ENCODE measurements at places on chromosomes 1 and 21.
A peak's percentile ranks its signal among the peaks of the same experiment; 100 is the strongest.

GRCh38 chr21:15840406-15840805 lies 110.6 kb downstream of the USP25 start:
- no peak for DNase-seq

DNA sequence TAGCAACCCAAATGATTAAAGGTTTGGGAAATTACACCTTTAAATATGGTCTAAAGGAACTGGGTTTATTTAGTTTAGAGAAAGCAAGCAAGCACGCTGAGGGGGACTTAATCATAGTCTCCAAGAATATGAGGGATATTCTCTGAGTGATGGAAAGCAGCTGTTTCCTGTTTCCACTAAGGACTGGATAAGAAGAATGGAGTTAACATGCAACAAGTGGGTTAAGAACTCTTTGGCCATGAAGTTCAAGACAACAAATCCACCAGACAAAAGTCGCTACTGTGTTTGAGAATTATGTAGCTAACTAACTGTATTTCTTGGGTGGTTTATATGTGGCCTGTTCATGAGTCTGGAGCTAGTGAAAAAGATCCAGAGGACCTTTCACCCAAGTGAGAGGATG lies 85.7 kb downstream of the TGFB2 start:
- no peak for DNase-seq

DNA sequence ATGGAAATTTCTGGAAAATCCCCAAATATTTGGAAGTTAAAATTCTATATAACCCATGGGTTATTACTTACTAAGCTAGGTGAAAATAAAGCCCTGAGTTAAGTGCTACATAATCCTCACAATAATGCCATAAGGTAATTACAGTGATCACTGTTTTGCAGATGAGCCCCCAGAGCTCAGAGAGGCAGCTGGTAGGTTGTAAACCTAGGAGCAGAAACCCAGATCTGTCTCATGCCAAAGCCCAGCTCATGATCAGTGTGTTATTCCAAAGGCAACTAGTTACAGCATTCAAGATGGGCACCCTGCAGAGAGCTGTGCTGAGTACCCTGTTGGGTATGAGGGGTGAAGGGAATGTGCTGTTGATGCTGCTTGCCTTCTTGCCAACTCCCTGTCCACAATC lies 10.8 kb upstream of the MYOG start:
- no peak for DNase-seq

DNA sequence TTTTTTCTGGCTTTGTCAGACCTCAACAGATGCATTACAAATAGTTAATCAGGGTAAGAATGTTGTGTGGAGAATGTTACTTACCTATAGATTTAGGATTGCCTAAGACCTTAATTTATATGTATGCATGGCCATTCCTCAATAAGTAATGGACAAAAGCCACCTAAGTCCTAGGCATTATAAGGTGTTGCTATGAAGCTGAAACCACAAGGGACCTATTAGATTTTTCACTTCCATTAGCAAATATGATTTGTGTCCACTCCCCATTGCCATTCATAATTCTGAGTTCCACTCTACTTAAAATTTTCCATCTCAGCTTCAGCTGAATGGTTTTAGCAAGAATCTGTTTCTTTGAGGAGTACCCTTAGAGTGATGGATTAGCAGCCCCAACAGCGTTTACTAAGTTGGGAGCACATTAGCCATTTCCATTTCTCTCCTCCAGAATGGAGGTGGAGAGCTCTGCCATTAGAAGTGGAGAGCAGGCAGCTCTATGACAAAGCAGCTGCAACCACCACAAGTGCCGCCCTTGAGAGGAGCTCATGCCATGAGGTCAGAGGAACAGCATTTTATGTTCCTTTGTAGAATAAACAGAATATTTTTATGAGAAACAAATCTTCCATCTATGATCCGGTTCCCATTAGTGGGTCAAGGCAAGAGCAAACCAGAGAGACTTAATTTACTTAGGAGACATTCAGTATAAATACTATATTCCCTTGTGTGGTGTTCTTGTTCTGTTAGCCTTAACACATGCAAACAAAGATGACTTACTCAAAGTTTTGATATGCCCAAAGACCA lies 28.9 kb upstream of the C1orf87 start:
- DNase-seq: no peak

DNA sequence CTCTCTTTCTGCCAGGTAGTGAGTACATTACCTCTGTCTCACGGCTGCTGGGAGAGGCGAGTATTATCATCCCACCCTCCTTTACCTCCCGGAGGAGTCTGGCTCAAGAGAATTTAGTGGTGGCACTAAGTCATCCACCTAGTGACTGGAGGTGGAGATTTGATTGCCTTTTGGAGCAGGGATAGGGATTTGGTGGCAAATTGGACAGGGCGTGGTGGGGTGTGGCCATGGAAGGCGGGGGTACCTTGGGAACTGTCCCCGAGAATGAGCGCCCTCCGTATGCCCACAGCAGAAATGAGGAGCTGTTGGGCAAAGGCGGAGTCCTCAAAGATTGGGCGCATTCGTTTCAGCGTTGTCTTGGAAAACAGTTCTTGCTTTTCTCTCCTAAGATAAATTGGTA lies 32.1 kb upstream of the HMGN1 start:
- no peak for DNase-seq

- DNase-seq: no peak
Observed at GRCh38 chr1:5927506-5928370, 64.5 kb downstream of the NPHP4 start.

- DNase-seq: no peak
Observed at GRCh38 chr1:147052143-147052542, 114.0 kb downstream of the NBPF12 start.

DNA sequence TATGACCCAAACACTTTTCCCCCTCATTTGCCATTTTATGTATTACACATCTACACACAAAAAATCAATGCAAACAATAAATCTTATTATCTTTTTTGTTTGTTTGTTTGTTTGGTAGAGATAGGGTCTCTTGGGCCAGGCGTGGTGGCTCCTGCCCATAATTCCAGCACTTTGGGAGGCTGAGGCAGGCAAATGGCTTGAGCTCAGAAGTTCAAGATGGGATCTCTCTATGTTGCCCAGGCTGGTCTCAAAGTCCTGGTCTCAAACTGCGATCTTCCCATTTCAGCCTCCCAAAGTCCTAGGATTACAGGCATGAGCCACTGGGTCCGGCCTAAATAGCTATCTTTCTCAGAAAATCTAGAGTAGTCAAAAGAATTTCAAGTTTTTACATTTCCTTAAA lies 1.2 kb upstream of the DBT start:
- no peak for DNase-seq

DNA sequence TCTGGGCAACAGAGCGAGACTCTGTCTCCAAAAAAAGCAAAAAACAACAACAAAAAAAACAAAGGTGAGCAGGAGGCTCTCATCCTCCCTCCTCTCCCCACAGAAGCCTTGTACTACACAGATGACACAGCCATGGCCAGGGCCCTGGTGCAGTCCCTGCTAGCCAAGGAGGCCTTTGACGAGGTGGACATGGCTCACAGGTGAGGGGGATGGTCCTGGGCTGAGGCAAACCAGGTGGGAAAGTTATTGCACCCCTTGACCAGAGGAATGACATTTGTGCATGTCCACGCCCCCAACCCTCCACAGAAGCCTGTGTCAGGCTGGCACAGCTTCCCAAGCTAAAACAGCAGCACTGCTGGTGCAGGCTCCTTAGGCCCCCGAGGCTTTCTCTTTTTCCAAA lies 2.4 kb downstream of the ADPRS start:
- DNase-seq: no peak

DNA sequence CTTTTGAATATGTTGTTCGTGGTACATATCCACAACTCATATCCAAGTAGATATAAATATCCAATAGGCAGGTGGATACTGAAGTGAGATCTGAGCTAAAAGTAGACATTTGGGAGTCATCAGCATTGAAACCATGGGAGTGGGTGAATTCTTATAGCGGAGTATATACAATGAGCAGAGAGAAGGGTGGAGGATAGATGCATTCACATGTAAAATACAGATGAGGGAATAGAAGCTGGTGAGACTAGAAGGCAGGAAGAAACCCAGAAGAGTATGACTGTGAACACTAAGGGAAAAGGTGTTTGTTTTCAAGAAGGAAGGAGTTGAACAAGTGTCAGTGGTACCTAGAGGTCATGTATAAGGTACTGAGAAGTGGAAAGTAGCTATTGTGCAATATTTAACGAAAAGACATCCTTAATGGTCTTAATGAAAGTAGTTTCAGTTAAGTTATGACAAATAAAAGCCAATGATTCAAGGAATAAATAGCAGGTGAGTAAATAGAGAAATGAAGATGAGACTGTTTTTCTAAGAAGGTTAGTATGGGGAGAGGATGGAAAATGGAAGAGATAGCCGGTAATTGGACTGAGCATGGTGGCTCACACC lies 181.6 kb upstream of the CACYBP start:
- no peak for DNase-seq

GRCh38 chr1:202187041-202187671 lies 6.4 kb upstream of the LGR6 start:
- no peak for DNase-seq

- no peak for DNase-seq
Observed at GRCh38 chr1:212606395-212607205, 2.0 kb upstream of the ATF3 start.

DNA sequence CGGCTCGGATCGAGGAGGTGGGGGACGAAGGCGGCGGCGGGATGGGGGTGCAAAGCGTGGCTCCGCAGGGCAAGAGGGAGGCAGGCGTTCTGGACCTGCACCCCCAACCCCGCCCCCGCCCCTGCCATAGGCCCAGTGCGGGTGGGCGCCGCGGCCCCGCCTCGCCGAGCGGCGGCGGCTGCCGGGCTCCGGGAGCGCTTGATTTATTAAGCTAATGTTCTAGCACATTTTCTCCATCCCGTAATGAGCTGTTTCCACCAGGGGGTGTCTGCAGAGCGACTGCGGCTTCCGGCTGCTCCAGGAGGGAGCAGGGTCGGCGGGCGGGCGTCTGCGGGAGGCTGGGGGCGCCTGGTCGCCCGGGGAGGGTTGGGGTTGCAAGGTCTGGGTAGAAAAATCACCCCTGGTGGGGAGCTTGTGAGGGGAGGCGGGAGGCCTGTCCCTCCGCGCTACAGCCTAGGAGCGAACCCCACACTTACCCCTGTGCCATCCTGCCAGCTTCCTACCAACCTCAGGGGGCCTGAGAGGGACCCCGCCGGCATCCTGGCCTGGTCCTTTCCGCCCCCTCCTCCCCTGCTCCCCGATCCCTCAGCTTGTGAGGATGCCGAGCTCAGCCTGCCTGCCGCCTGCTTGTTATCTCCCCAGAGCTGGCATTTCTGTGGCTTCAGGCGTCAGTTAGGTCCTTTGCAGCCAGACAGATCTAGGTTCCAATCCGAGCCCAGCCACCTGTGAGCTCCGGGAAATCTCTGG lies 48.5 kb upstream of the ACOT11 start:
- no peak for DNase-seq

DNA sequence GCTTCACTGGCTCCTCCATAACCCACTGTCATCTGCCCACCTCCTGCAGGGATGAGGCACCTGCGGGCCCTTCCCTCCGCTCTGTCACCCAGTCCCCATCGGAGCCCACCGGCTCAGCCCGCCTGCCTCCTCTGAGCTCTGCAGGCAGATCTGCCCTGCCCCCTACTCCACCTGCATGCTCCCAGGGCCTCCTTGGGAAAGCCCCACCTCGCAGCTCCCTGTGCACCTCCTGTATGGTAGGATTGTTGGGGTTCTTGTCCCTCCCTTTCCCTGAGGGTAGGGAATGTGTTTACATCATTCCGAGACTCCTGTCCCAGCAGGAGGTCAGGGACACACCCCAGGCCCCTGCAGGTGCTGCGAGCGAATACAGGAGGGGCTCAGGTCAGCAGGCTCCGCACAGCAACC lies 50.5 kb downstream of the SIK1 start:
- no peak for DNase-seq

- no peak for DNase-seq
Observed at GRCh38 chr1:180542838-180543145, 16.0 kb upstream of the OVAAL start.

DNA sequence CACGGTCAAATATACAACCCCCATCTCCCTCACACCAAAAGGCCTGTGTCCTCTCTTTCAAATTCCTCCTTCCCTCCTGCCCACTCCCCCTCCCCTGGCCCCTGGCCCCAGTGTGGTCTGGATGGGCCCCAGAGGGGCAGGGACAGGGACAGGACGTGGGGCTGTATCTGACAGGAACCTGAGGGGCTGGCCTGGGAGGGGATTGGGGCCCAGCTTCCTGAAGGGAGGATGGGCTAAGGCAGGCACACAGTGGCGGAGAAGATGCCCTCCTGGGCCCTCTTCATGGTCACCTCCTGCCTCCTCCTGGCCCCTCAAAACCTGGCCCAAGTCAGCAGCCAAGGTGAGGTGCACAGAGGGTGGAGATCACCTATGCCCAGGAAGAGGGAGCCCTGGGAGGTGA lies at the start of gene MPL:
Gene MPL, plus strand, starts transcription at position 231 of the 400 bp plus-strand sequence. Its CDS starts 31 bp downstream, at position 262.
- peak; percentile 89 for DNase-seq

DNA sequence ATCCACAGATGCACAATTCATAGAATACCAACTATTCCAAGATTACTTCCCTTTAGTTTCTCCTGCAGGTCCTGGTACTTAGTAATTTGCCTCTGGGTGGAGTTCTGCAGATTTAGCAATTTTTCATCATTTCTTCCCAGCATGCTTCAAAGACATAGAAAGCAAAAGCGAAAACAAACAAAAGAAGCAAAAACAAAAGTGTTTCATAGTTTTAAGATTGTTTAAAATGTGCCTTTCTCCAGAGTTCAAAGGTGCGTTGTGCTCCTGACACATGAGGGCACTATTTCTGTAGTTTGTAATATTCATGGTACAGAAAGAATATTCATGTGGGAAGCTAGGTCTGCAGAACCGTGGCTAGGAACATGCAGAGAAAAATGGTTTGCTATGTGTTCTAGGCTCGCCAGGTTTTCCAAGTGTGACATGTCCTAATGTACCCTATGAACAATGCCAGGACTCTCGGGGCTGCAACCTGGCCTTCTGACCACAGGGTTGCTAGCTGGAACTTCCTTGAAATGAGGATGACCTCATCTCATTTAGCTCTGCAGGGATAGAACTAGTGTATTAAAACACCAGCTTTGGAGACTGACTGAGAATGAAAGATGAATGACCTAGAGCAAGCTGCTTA lies 30.0 kb upstream of the RCSD1 start:
- DNase-seq: peak; percentile 27

- DNase-seq: no peak
Observed at GRCh38 chr1:33320619-33321165, at the start of gene A3GALT2. TSS of gene A3GALT2 (minus strand) at chr1:33321098. CDS start at chr1:33321098, 0 bp downstream.

Measured in CMK (cell line).